ENCODE measurements at places on chromosomes 7 and 10. TPM values are rescaled to one million over a fixed set of nuclear protein-coding genes. Genes with fewer than 3 reads are reported as not detected.

DNA sequence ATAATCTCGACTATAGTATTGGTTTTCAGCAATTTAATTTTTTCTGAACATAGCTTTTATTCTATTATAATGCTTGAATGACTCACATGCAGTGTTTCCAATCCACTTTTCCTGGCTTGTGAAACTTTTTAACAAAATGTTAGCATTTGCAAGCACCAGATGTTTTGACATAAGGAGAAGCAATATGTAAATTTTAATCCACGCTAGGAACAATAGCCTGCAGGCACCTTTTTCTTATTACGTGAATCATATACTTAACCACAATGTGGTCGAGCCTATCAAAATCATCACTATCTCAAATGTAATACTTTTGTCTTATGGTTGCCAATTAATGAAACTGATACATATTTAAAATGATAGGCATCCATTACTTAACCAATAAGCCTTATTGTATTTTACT, 97.1 kb downstream of the TFEC start:
- H3K4me3 ChIP-seq = no peak overlapping the region
- H3K4me1 ChIP-seq = no peaks in the 10 kb centered on the region
- no peak overlapping the region for H3K27ac ChIP-seq
- no peaks in the 10 kb centered on the region for H3K27me3 ChIP-seq
- no peak for DNase-seq

- H3K4me1 ChIP-seq = peaks cover 54% of the 10 kb centered on the region
- no peaks in the 10 kb centered on the region for H3K27me3 ChIP-seq
- H3K27ac ChIP-seq = no peak overlapping the region
- H3K36me3 ChIP-seq = peaks cover 36% of the 10 kb centered on the region
- peak overlapping the region; percentile 8 for H3K4me3 ChIP-seq
These were observed 33.6 kb downstream of the WAC start for GRCh38 chr10:28566458-28567015.

DNA sequence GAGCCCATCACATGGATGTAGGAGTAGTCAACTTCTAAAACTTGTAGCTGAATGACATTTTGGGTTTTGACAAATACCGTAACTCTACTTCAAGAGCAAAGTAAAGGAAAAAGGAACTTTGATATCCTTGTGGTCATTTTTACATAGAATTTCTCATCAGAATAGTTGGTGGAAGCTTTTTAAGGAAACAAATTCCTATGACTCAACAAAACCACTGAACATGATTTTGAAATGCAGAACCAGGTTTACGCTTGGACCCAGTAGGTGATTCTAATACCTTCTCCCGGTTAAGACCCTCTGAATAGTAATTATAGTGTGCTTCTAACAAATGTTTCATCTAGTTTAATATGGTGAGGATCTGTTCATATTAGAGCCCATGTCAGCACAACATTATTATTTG, 307.8 kb downstream of the GPR37 start:
- no peaks in the 10 kb centered on the region for H3K27me3 ChIP-seq
- H3K4me1 ChIP-seq = no peaks in the 10 kb centered on the region
- DNase-seq = no peak
- H3K36me3 ChIP-seq = no peaks in the 10 kb centered on the region
- H3K27ac ChIP-seq = no peak overlapping the region

GRCh38 chr7:18489624-18490023, 5.9 kb upstream of the HDAC9 start:
- H3K36me3 ChIP-seq = no peaks in the 10 kb centered on the region
- H3K27ac ChIP-seq = no peak overlapping the region
- H3K27me3 ChIP-seq = no peaks in the 10 kb centered on the region
- no peak overlapping the region for H3K4me3 ChIP-seq
- no peaks in the 10 kb centered on the region for H3K4me1 ChIP-seq
- DNase-seq = no peak

DNA sequence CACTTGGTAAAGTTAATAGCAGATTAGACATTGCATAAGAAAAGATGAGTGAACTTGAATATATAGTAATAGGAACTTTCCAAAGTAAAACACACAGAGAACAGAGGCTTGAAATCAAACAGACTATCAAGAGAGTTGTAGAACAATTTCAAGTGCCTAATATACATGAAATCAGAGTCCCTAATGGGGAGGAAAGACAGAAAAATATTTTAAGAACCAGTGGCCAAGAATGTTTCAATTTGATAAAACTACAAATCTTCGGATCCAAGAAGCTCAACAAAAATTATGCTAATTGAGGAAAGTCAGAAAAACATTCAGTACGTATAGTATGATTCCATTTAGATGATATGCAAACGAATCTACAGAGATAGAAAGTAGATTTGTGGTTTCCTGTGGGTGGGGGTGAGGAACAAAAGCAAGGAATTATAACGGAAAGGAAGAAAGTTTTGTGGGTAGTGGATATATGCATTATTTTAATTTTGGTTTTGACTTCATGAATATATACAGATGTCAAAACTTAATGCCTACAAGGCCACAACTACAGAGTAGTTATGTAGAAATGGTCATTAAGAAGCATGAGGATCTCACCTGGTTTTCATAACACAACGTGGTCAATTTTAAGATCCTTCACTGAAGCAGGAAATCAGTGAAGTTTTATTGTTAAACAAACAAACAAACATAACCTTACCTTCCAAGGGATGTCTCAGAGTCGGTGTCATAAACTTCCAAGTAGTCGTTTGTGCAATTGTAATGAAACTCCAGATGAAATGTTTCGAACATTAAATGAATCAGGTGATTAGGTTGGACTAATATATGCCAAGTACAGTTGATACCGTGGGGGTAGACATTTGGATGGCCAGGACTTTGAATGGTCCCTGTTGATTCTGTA, 62.0 kb downstream of the CUBN start:
- no peaks in the 10 kb centered on the region for H3K4me1 ChIP-seq
- no peak for DNase-seq
- H3K27me3 ChIP-seq = no peaks in the 10 kb centered on the region

GRCh38 chr10:116763440-116763839, 21.1 kb upstream of the HSPA12A start:
- no peak overlapping the region for H3K4me3 ChIP-seq
- H3K27ac ChIP-seq = no peak overlapping the region
- DNase-seq = no peak
- no peaks in the 10 kb centered on the region for H3K36me3 ChIP-seq

DNA sequence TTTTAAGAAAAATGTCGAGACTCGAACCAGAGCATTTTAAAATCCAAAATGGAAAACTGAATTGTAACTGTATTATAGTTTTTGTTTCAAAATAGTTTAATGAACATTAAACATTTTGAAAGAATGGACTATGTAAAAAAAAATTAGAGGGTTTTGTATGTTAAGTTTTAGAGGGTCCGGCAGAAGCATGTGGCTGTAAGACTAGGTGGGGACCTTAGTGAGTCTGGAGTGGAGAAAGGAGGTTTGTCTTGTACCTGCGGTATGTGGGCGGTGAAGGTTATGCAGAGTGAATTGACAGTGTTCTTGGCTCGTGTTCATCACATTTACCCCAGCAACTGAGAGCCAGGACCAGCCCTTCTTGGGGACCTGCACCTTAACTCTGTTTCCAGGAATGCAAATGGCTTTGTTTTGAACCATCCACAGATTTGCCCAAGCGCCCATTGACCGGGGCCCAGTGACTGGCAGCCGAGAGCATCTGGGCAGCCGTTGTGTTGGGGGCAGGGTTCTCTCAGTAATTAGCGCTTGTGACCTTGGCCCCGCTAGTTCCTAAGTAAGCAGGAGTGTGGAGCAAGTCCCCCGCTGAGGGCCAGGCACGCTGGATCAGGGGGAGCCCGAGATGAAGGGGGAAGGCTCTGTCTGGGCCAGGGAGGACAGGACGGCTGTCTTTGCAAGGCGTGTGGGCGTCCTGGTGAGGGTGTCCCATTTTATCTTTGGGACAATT, 1.4 kb upstream of the KLF6 start:
- peak overlapping the region; percentile 79 for H3K4me3 ChIP-seq
- H3K4me1 ChIP-seq = peaks cover 15% of the 10 kb centered on the region
- peak overlapping the region; percentile 99 for H3K27ac ChIP-seq
- peaks cover 17% of the 10 kb centered on the region for H3K36me3 ChIP-seq
- no peaks in the 10 kb centered on the region for H3K27me3 ChIP-seq
- peak; percentile 44 for DNase-seq

- DNase-seq = no peak
- H3K36me3 ChIP-seq = no peaks in the 10 kb centered on the region
- no peak overlapping the region for H3K27ac ChIP-seq
- peaks cover 15% of the 10 kb centered on the region for H3K4me1 ChIP-seq
- H3K4me3 ChIP-seq = no peak overlapping the region
These were observed 47.6 kb downstream of the PRTFDC1 start for GRCh38 chr10:24904824-24905223.

DNA sequence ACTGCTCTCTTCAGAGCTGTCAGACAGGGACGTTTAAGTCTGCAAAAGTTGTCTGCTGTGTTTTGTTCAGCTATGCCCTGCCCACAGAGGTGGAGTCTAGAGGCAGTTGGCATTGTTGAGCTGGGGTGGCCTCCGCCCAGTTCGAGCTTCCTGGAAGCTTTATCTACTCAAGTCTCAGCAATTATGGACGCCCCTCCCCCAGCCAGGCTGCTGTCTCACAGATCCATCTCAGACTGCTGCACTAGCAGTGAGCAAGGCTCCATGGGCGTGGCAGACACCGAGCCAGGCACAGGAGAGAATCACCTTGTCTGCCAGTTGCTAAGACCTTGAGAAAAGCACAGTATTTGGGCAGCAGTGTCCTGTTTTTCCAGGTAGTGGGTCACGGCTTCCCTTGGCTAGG, 98.1 kb downstream of the SDHAF3 start:
- H3K36me3 ChIP-seq = no peaks in the 10 kb centered on the region
- H3K4me3 ChIP-seq = no peak overlapping the region
- H3K27ac ChIP-seq = no peak overlapping the region
- H3K4me1 ChIP-seq = no peaks in the 10 kb centered on the region
- DNase-seq = peak; percentile 24

GRCh38 chr7:66505009-66505408, 123.7 kb upstream of the KCTD7 start:
- H3K4me1 ChIP-seq = peaks cover 10% of the 10 kb centered on the region
- peaks cover 7% of the 10 kb centered on the region for H3K27me3 ChIP-seq
- no peak overlapping the region for H3K27ac ChIP-seq
- H3K4me3 ChIP-seq = no peak overlapping the region
- DNase-seq = no peak

- DNase-seq = no peak
- H3K4me1 ChIP-seq = no peaks in the 10 kb centered on the region
- no peaks in the 10 kb centered on the region for H3K27me3 ChIP-seq
- H3K4me3 ChIP-seq = no peak overlapping the region
- H3K36me3 ChIP-seq = no peaks in the 10 kb centered on the region
These were observed 55.7 kb upstream of the AMPH start for GRCh38 chr7:38686888-38687287.

- H3K4me3 ChIP-seq = no peak overlapping the region
- no peaks in the 10 kb centered on the region for H3K36me3 ChIP-seq
- no peaks in the 10 kb centered on the region for H3K27me3 ChIP-seq
- H3K4me1 ChIP-seq = no peaks in the 10 kb centered on the region
These were observed 365.6 kb downstream of the ANKRD7 start for GRCh38 chr7:118590107-118590506.

PAX4 gene
- not detected for total RNA-seq

TRIM50 gene
- not detected for total RNA-seq

CSGALNACT2 gene
- total RNA-seq = 69.4 TPM

AGR2 gene
- total RNA-seq = not detected

TAS2R5 gene
- 0.57 TPM for total RNA-seq

GOLGA7B gene
- total RNA-seq = 14.1 TPM

GNGT1 gene
- total RNA-seq = not detected

C10orf53 gene
- total RNA-seq = not detected
